Skeletal muscle cell (primary cell): ENCODE measurements at places on chromosomes 7 and 10.

GRCh38 chr10:5589661-5590511, 65.1 kb downstream of the CALML3 start:
- DNase-seq, result no peak

DNA sequence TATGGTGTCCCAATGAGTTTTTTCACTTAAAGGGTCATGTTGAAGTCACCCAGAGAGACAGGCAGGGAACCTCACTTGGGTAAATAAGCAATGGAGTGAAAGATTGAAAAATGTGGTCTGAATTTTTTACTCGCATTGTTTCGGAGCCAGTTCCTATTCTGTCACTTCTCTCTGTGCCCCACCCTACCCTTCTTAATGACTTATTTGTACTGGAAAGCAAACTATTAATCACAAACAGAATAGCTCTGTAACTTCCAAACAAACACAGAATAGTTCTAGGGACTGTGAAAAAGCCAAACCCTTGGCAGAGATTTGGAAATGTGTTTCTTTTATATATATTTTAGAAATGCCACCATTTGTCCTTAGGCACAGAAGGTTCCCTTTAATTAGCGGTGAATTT, 76.0 kb downstream of the LRMDA start:
- DNase-seq, result no peak

DNA sequence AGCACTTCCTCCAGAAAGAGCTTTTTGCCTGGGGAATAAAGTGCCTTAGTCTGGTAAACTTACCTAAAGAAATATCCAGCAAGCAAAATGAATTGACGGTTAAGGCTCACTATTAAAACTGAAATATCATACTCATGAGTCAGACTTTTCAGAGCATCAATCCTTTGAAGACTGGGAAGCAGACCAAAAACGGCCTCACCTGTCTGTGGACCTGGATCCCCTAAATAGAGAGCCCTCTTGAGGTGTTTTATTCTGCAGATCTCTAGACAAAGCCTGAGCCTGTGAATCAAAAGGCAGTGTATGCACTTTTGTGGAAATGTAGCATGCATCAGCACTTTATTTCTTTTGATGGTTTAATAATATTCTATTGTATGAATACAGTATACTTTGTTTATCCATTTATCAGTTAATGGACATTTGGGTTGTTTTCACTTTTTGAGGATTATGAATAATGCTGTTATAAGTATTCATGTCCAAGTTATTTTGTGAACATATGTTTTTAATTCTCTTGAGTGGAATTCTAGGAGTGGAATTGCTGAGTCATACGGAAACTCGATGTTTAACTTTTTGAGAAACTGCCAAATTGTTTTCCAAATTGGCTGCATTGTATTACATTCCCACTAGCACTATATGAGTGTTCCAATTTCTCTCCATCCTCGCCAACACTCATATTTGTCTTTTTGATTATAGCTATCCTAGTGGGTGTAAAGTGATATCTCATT, 449.0 kb upstream of the IGFBP3 start:
- DNase-seq, result peak; percentile 73

GRCh38 chr7:50369143-50370026, 64.9 kb downstream of the IKZF1 start:
- no peak for DNase-seq

DNA sequence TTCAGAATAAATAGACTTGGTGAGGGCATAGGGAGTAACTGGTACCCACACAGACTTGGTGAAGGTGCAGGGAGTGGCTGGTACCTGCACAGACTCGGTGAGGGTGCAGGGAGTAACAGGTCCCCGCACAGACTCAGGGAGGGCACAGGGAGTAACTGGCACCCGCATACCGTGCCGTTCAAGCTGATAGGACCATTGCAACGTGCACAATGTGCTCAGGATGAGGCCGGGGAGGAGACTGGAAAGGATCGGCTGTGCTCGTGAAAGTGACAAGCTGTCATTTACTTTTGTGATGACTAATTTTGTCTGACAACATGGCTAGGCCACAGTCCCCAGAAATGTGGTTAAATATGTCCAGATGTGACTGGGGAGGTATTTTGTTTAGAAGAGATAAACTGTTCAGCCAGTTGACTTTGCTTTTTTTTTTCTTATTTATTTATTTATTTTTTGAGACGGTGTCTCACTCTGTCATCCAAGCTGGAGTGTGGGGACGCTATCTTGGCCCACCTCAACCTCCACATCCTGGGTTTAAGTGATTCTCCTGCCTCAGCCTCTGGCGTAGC, 76.2 kb upstream of the NMT2 start:
- no peak for DNase-seq

DNA sequence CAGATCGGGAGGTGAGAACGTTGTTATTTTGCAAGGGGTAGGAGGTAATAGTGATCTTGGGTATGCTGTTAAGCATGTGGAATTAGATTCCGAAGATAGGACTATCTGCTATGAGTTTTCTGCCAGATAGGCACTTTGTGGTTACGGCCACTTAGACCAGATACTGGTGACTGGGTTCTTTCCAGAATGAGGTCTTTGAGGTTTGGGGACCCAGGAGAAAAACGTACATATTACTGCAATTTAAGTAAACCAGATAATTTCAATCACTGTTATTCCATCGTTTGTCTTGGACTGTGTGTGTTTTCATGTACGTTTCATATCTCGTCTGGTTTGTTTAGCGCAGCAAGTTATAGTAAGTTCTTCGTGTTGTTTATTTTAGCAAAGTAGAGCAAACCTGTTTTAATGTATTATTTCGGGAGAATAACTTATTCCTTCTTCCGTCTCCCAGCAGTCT, 312 bp downstream of the ARL4A start:
- DNase-seq, result no peak

DNA sequence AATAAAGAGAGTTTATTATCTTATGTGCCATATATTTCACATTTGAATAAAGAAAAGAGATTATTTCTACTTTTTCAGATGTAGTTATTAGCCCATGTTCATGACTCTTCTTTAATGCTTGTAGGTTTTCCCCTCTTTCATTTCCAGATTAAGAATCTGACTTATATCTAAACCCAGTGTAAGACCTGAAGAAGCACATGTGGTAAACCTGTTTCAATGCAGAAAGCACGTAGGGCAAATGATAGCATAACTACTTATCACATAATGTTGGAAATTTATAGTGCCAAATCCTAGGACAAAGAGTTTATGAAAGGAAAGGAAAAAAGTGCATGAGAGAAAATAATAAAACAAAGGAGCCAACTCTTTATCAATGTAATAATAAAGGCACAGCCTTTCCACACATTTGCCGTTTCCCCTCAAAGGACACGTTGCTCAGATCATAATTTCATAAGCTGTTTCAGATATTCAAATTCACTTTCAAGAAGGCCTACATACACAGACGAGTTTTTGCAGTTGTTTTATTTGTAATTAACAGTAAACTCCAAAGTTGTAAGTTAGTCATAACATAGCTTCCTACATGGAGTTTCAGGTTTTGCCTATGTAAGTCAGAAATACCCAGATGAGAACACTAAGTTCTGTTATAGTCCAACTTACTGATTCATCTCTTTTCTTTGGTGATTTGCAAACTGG, 88.8 kb upstream of the MDFIC start:
- DNase-seq, result no peak
